ENCODE measurements at places on chromosomes 6 and 20.

DNA sequence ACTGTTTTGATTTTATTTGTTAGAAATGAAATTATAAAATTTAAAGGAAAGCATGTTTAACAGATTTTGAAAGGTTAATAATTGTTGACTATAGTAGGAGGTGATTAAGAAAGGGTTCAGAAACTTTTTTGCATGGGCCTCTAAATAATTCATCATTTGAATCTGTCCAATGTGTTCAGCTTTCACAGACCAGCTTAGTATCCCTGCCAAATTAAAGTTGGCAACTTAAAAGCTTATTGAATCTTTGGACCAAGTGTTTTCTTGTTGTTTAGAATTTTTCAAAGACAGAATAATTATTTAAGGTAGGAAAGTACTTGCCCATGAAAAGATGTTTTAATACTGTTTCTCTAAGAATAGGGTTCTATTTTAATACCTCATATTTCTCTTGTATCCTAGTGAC lies 466.0 kb downstream of the GJA1 start:
- DNase-seq, result no peak

DNA sequence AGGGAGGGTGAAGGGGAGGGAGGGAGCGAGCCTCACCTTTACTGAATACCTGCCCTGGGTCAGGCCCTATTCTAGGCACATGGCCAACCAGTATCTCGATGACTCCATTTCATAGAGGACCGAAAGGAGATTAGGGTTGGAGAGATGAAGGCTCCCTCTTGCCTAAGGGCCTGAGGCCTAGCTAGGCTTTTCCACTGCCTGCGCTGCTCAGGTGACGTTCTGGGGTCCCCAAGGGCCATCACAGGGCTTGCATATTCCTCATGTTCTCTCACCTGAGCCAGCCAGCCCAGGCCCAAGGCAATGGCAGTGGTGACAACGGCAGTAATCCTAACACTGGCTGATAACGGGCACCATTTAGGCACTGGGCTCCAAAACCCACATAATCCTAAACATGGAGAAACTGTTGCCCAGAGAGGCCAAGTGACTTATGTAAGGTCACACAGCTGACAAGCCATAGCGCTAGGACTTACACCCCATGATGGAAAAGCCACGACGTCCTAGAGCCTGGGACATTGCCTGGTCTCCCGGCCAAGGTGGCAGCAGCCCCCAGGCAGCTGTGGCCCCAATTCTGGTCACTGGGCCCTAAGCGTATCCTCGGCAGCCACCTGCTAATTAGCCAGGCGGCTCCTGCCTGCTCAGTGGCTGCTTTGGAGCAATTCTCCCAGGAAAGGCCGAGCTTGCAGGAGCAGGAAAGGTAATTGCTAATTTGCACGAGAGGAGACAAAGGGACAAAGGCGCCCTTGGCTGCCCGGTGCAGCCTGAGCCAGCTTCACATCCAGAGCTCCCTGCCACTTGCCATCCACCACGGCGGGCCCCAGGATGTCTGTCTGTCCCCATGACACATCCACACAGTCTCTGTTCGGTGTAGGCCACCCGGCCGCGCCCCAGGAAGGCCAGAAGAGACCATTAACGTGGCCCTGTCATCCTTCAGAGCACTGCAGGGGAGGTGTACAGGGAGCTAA lies 21.5 kb downstream of the NOL4L start:
- no peak for DNase-seq

DNA sequence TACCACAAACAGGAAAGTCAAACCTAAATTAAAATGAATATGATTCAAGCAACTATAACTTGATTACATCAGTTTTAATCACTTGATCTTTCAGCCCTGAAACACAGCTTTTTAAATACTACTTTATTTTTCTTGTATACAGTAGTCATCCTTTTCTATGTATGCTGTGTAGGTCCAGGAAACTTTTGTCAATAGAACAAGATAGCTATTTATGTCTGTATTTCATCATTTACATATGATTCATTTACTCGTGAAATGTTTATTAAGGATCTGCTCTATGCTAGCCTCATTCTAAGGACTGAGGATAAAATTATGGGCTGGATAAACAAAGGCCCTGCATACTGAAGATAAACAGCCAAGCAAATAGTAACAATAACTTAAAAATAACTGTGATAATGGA lies 930.2 kb downstream of the TFAP2A start:
- no peak for DNase-seq

DNA sequence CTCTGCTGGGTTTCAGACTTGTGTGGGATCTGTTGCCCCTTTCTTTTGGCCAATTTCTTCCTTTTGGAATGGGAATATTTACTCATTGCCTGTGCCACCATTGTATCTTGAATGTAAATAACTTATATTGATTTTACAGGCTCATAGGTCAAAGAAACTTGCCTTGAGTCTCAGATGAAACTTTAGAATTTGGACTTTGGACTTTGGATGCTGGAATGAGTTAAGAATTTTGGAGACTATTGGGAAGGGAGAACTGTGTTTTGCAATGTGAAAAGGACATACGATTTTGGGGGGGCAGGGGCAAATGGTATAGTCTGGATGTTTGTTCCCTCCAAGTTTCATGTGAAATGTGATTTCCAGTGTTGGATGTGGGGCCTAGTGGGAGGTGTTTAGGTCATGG lies 62.6 kb upstream of the TNFRSF21 start:
- DNase-seq, result no peak

DNA sequence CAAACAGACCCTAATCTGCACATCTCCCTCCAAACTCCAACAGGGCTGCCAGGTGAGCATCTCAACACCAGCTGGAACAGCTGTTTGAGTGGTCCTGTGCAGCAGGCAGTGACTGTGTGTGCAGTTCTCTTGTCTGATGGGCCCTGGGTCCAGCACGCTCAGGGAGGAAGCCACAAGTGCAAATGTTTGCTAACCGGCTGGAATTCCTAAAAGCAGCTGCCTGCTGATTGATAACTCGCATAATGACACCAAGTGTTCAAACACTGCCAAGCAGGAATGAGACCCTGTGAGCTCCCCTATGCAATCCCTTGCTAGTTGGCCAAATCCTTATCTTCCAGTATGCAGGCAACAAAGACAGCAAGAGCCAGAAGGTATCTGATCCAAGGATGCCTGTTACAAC lies 650.6 kb downstream of the CBLN4 start:
- no peak for DNase-seq

- DNase-seq, result no peak
Measured at GRCh38 chr6:45377043-45377553, 636 bp downstream of the SUPT3H start.

- no peak for DNase-seq
Measured at GRCh38 chr6:158040051-158040803, 58.6 kb downstream of the SYNJ2 start.

GRCh38 chr6:151325075-151326050 lies 66.0 kb downstream of the ZBTB2 start:
- DNase-seq, result no peak

- DNase-seq, result no peak
Measured at GRCh38 chr20:45012682-45013302, 46.5 kb downstream of the STK4 start.

- no peak for DNase-seq
Measured at GRCh38 chr6:159931112-159931511, 37.8 kb upstream of the IGF2R start.

GRCh38 chr6:137768935-137769334 lies 98.1 kb upstream of the TNFAIP3 start:
- DNase-seq, result no peak

DNA sequence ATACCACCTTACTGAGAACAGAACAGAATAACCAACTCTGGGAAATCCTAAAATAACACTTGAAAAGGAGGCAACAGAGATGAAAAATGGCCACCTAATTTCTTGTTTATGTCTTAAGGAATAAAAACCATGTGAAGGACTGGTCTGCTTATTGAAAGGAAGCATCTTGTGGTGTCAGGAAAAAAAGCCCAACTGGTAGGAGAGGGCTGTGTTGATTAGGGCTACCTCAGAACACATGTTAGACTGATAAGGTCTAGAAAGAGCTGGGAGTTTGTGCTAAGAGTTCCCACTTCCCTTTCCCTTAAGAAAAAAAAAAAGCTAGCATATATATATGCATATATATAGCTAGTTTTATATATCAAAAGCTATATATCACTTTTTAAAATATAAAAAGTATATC lies 425.3 kb upstream of the BTBD3 start:
- no peak for DNase-seq

GRCh38 chr6:3424185-3424927 lies 32.5 kb downstream of the SLC22A23 start:
- no peak for DNase-seq

- DNase-seq, result no peak
Measured at GRCh38 chr20:54713727-54714126, 238.3 kb downstream of the DOK5 start.

DNA sequence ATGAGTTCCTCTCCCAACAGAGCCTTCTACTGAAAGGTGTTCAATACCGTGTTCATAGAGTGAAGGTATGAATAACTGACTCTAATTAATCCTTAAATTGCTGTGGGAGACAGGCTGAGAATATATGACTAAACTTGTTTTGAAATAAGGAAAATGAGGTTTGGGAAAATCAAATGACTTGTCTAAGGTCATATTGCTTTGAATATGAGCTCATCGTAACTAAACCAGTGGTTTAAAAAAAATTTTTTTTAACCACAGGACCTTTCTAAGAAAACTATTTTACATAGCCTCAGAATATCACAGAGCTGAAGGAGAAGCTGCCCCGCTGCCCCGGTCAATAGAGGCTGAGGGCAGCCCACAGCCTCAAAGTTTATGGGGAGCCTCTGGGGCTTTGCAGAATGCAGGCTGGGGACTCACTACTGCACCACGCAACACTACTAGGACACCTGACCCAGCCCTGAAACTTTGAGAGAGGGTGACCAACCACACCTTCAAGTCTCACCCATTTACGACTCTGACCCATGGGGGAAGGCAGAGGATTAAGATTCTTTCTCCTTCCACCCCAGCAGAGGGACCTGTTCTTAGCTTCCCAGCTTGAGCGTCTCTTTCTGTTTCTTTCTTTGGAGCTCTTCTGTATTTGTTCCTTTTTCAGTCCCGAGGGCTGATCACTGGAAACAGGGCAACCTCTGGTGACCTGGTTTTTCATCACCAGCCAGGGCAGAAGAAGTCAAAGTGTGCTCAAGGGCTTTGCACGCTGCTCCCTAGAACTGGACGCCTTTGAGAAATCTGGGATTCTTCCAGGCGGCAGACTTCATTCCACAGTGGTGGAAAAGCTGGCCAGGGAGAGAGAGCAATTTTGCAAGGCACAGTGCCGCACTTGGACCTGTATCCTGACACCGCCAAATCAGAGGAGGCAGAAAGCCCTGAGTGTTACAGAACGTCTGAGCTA lies 220.2 kb downstream of the ATXN1 start:
- no peak for DNase-seq

DNA sequence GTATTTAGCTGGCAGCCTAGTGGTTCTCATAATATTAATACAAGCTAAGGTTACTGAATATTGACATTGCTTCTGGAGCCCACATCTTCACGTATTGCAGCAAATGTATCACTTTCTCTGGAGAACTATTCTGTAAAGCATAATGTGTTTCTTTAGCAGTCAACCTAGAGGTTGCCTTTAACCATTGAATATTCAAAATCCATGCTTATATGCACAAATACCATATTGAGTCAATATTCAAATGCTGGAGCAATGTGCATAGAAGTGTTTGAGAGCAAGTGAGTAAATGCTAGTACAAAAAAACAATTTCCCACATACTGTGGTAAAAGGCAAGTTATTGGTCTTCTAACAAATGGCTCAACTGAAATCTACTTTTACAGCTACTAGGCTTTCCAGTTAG lies 231.8 kb downstream of the TRDN start:
- DNase-seq, result no peak

DNA sequence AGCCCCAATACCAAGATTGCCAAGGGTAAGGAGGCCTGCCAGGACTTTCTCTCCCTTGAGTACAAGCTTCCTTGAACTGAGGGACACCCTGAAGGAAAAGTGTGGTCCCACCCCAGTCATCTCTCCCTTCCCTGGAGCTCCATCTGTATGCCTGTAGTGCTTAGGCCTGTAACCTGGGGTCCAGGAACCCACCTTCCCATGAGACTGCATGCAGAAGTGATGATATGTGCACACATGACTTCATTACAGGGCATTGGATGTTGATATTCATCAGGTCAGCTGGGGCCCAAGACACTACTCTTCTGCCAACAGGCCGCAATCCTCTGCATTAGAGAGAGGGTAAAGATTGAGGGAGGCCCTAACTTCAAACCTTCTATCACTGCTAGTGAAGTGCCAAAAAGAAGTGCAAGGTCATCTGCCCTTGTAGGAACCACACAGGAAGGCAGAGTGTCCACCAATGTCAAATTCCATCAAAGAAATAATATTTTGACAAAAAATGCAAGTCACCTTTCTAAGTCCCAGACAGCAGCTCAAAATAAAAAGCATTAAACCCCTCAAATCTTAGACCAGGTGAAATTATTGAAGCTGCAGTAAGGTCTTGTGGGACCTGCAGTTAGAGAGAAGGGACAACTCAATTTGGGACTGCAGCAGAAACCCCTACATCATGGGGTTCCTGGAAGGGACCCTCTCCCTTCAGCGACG lies 5.1 kb downstream of the HLA-F start:
- no peak for DNase-seq

DNA sequence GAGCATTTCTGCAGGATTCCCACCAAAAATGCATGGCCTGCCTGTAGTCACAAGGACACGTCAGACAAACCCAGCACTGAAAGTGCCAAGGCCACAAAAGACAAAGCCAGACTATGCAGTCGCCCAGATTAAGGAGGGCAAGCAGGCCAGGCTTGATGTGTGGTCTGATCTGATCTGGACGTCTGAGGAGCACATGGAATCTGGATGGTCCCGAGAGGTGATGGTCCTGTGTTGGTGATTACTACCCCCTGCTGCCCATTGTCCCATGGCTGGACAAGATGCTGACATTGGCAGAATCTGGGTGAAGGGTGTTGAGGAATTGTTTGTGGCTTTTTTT lies 17.1 kb downstream of the NPEPL1 start:
- no peak for DNase-seq

GRCh38 chr6:117232196-117232595 lies 33.2 kb upstream of the VGLL2 start:
- no peak for DNase-seq

GRCh38 chr20:23304616-23305015 lies 46.0 kb upstream of the NXT1 start:
- DNase-seq, result no peak

DNA sequence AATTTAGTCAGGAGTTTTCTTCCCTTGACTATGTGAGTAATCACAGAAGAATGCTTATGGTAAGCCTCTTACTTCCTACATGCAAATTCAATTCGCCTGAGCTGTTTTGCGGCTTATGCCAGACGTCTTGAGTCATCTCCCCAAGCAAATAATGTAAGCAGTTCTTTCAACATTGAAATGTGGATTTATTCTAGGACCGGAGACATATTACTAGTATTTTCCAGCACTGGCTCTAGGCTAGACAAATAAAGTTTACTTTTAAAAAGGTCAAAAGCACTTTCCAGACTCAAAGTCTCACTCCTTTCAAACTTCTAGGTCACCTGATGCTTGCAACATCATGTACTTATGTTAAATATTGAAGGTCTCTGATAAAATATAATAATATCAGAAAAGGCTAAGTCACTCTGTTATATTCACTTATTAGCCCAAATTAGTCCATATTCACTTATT lies 38.1 kb upstream of the NOX3 start:
- no peak for DNase-seq

Measured in caudate nucleus (tissue), 63 donors.